ENCODE measurements at places on chromosomes 3 and 15.

GRCh38 chr15:87369269-87369668 is 887.3 kb downstream of the NTRK3 start:
- no peak for DNase-seq
- no peaks in the 10 kb centered on the region for H3K4me1 ChIP-seq
- no peaks in the 10 kb centered on the region for H3K36me3 ChIP-seq
- H3K27ac ChIP-seq, result no peak overlapping the region

GRCh38 chr3:196073255-196073753 is 8.6 kb downstream of the TFRC start:
- no peaks in the 10 kb centered on the region for H3K36me3 ChIP-seq
- no peaks in the 10 kb centered on the region for H3K27me3 ChIP-seq
- no peaks in the 10 kb centered on the region for H3K4me1 ChIP-seq
- H3K27ac ChIP-seq, result no peak overlapping the region

DNA sequence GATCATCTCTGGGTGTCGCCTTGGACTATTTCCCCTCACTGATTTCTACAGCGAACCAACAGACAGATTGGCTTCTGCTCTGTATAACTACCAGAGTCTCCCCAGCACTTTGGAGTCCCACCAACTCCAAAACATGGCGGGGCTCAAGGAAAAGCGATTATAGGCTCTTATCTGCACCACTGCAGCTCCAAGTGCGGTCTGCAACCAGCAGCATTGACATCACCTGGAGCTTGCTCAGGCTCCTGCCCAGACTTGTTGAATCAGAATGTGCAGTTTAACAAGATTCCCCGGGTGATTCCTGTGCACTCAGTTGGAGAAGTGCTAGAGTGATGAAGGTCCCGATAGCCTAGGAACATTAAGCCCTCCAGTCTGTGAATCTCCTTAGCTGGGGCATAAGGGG is 9.0 kb downstream of the CCK start:
- H3K27me3 ChIP-seq, result no peaks in the 10 kb centered on the region
- DNase-seq, result no peak
- no peak overlapping the region for H3K27ac ChIP-seq
- H3K4me3 ChIP-seq, result no peak overlapping the region
- H3K4me1 ChIP-seq, result no peaks in the 10 kb centered on the region
- H3K36me3 ChIP-seq, result no peaks in the 10 kb centered on the region

DNA sequence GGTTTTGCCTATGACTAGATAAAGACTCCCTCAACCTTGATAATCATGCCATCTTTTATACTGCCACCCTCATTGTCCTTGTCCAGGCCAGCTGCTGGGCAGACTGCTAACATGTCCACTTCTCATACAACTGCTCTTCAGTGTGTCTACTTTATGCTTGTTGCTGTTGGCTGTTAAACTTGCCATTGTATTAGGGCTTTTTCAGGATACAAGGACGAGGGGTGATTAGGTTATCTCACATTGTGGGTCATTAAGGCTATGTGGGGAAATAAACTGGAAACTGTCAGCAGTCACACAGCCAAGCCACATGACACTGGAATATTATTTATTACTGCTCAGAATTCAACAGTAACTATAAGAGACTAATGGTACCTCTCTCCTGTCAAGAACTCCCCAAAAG is 36.1 kb downstream of the STARD9 start:
- H3K27ac ChIP-seq, result no peak overlapping the region
- no peak overlapping the region for H3K4me3 ChIP-seq
- no peaks in the 10 kb centered on the region for H3K27me3 ChIP-seq
- DNase-seq, result no peak
- H3K36me3 ChIP-seq, result no peaks in the 10 kb centered on the region

GRCh38 chr3:112097378-112097777 is 11.2 kb downstream of the C3orf52 start:
- DNase-seq, result no peak
- H3K36me3 ChIP-seq, result no peaks in the 10 kb centered on the region
- H3K27me3 ChIP-seq, result no peaks in the 10 kb centered on the region
- H3K27ac ChIP-seq, result no peak overlapping the region
- no peak overlapping the region for H3K4me3 ChIP-seq
- H3K4me1 ChIP-seq, result no peaks in the 10 kb centered on the region

GRCh38 chr3:43001094-43001553 is 22.0 kb downstream of the GASK1A start:
- no peaks in the 10 kb centered on the region for H3K27me3 ChIP-seq
- no peaks in the 10 kb centered on the region for H3K36me3 ChIP-seq
- H3K4me1 ChIP-seq, result peaks cover 29% of the 10 kb centered on the region
- peak; percentile 93 for DNase-seq
- peak overlapping the region; percentile 7 for H3K4me3 ChIP-seq

DNA sequence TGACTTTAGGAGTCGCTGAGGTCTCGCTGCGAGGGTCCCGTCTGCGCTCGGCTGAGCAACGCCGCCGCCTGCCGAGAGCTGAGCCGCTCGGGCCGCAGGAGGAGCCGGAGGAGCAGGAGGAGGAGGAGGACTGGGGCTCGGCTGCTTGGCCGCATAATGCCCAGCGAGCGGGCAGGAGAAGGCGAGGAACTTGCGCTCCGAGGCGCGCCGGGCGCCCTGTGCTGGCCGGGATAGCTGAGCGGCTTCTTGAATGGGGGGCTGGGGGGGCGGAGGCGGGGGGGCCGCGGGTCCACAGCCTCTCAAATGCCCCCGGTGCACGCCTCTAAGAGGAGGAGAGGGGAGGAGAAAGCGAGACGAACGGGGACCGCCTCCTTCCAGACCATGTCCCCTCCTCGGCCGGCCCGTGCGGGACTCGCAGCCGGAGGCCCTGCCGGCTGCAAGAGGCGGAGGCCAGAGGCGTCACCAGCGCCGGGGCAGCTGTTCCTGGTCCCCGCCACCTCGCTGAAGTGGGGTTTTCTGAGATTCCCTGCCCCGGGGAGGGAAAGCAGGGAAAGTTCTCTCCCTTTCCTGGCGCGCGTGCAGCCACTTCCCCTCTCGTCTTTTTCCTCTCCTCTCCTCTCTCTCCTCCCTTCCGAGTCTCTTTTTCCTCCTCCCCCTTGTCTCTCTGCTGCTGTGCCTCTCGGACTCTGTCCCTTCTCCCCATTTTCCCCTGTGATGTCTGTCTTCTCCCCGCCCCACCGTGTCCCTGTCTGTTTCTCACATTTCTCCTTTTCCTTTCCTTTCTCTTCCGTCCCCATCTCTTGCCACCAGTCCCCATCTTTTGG is at the start of gene ADAMTS9:
Gene ADAMTS9, minus strand, starts transcription at position 220 of the 824 bp plus-strand sequence. CDS start 343 bp downstream, outside the sequence.
- peaks cover 62% of the 10 kb centered on the region for H3K4me1 ChIP-seq
- peak within 1 kb of the TSS; percentile 71 for H3K4me3 ChIP-seq
- no peaks in the 10 kb centered on the region for H3K27me3 ChIP-seq
- H3K27ac ChIP-seq, result peak within 1 kb of the TSS; percentile 93
- peak; percentile 52 for DNase-seq

- no peak for DNase-seq
- no peaks in the 10 kb centered on the region for H3K36me3 ChIP-seq
- H3K27me3 ChIP-seq, result no peaks in the 10 kb centered on the region
- H3K27ac ChIP-seq, result no peak overlapping the region
- H3K4me1 ChIP-seq, result no peaks in the 10 kb centered on the region
- no peak overlapping the region for H3K4me3 ChIP-seq
These were observed 101.5 kb downstream of the DUT start for GRCh38 chr15:48432688-48433087.

GRCh38 chr15:94644433-94644832 is 413.1 kb downstream of the MCTP2 start:
- DNase-seq, result no peak
- H3K4me3 ChIP-seq, result no peak overlapping the region
- H3K36me3 ChIP-seq, result no peaks in the 10 kb centered on the region
- H3K4me1 ChIP-seq, result no peaks in the 10 kb centered on the region

- H3K27ac ChIP-seq, result no peak overlapping the region
- H3K4me3 ChIP-seq, result no peak overlapping the region
- no peaks in the 10 kb centered on the region for H3K27me3 ChIP-seq
- H3K4me1 ChIP-seq, result no peaks in the 10 kb centered on the region
- H3K36me3 ChIP-seq, result no peaks in the 10 kb centered on the region
These were observed 898.8 kb downstream of the NTRK3 start for GRCh38 chr15:87357637-87358313.

DNA sequence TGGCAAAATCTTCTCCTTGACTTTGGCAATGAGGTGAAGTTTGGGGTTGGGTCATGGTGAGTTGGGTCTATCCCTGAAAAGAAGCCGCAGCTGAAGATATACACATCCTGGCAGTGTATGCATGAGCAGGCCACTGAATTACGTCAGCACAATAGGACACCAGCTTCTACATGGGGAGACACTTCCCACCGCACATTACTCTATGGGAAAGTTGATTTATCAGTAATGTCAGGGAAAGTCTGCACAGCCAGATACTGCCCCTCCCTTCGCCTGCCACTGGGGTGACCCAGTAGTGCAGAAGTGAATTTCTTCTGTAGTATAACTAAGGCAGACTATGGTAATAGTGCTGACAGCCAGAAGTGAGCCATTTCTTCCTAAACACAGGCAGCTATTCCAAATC is 245.0 kb downstream of the NTRK3 start:
- no peak for DNase-seq
- no peak overlapping the region for H3K27ac ChIP-seq
- no peaks in the 10 kb centered on the region for H3K4me1 ChIP-seq
- H3K27me3 ChIP-seq, result no peaks in the 10 kb centered on the region

- DNase-seq, result no peak
- H3K27ac ChIP-seq, result no peak overlapping the region
- H3K36me3 ChIP-seq, result no peaks in the 10 kb centered on the region
These were observed 313.4 kb downstream of the CNTN3 start for GRCh38 chr3:74301056-74301455.

- peaks cover 93% of the 10 kb centered on the region for H3K36me3 ChIP-seq
- H3K4me1 ChIP-seq, result peaks cover 35% of the 10 kb centered on the region
- no peak for DNase-seq
- no peaks in the 10 kb centered on the region for H3K27me3 ChIP-seq
These were observed 28.9 kb downstream of the CHD2 start for GRCh38 chr15:92929002-92929401.

DNA sequence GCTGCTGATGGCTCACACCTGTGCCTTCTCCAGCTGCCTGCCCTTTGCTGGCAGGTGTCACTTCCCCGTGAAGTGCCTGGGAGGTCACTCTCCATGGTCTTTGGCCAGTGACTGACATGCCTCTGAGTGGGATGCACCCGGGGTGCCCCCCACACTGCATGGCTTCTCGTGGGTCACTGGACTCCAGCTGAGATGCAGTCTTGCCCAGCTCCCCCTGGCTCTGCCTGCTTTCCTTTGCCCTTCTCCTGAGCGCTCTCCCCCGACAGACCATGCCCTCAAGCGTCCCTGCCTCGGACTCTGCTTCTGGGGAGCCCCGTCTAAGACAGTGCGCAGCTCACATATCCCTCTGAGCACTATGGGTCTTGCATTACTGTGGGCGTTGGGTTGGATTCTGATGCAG is 14.4 kb downstream of the FBLN2 start:
- H3K36me3 ChIP-seq, result no peaks in the 10 kb centered on the region
- peaks cover 66% of the 10 kb centered on the region for H3K4me1 ChIP-seq
- no peak overlapping the region for H3K4me3 ChIP-seq
- no peak for DNase-seq

GRCh38 chr3:190968616-190969015 is 106.1 kb upstream of the GMNC start:
- H3K36me3 ChIP-seq, result no peaks in the 10 kb centered on the region
- no peak overlapping the region for H3K4me3 ChIP-seq
- no peaks in the 10 kb centered on the region for H3K27me3 ChIP-seq
- no peak for DNase-seq
- H3K27ac ChIP-seq, result no peak overlapping the region
- H3K4me1 ChIP-seq, result no peaks in the 10 kb centered on the region

DNA sequence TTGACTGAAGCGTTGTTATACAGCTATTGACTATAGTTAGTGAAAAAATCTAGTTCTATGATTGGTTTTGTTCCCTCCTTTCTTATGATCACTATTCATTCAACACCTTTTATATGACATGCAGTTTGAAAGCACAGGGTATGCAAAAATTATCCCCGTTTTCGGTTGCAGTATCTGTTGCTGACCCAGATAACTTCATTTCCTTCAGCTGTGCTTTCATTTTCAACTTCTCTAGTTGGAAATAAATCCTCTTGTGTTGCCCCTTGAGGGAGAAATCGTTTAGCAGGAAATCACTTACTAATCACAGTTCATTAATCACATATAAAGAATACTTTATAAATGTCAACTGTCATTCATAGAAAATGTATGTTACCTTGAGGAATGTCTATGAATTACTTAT is 55.1 kb downstream of the MBNL1 start:
- no peak overlapping the region for H3K4me3 ChIP-seq
- H3K27ac ChIP-seq, result no peak overlapping the region
- H3K36me3 ChIP-seq, result no peaks in the 10 kb centered on the region
- no peak for DNase-seq
- H3K4me1 ChIP-seq, result peaks cover 46% of the 10 kb centered on the region

- DNase-seq, result no peak
- no peaks in the 10 kb centered on the region for H3K27me3 ChIP-seq
- no peaks in the 10 kb centered on the region for H3K36me3 ChIP-seq
- no peak overlapping the region for H3K27ac ChIP-seq
These were observed 45.2 kb downstream of the LRCH3 start for GRCh38 chr3:197836244-197836643.

All from tibial nerve (tissue), 4 donors.